ENCODE measurements at places on chromosomes 6 and 20.

GRCh38 chr6:89368999-89369398, 16.5 kb upstream of the UBE2J1 start:
- H3K4me3 ChIP-seq: no peak overlapping the region
- no peak overlapping the region for H3K27ac ChIP-seq
- no peaks in the 10 kb centered on the region for H3K27me3 ChIP-seq
- peaks cover 3% of the 10 kb centered on the region for H3K36me3 ChIP-seq

DNA sequence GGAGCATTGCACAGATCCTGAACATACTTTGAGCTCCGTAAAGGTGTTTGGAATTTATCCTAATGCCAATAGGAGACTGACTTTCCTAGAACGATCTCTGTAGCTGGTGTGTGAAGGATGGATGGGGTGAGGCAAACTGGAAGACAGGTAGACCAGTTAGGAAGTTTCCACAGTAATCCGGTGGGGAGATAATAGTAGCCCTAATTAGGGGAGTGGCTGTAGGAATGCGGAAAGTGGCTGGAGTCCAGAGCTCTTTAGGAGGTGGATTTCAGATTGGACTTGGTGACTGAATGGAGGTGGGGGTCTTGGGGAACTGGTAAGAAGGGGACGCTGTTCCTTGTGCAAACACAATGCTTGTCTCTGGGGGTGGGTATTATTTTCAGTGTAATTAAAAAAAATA, 146.3 kb downstream of the SOX4 start:
- no peak for DNase-seq
- no peaks in the 10 kb centered on the region for H3K27me3 ChIP-seq
- H3K27ac ChIP-seq: no peak overlapping the region
- no peaks in the 10 kb centered on the region for H3K36me3 ChIP-seq
- no peak overlapping the region for H3K4me3 ChIP-seq
- peaks cover 4% of the 10 kb centered on the region for H3K4me1 ChIP-seq

GRCh38 chr6:35139924-35140638, 1.1 kb downstream of the TCP11 start:
- no peak overlapping the region for H3K27ac ChIP-seq
- peaks cover 12% of the 10 kb centered on the region for H3K27me3 ChIP-seq
- no peak overlapping the region for H3K4me3 ChIP-seq
- peaks cover 5% of the 10 kb centered on the region for H3K4me1 ChIP-seq
- H3K36me3 ChIP-seq: no peaks in the 10 kb centered on the region
- peak; percentile 83 for DNase-seq

DNA sequence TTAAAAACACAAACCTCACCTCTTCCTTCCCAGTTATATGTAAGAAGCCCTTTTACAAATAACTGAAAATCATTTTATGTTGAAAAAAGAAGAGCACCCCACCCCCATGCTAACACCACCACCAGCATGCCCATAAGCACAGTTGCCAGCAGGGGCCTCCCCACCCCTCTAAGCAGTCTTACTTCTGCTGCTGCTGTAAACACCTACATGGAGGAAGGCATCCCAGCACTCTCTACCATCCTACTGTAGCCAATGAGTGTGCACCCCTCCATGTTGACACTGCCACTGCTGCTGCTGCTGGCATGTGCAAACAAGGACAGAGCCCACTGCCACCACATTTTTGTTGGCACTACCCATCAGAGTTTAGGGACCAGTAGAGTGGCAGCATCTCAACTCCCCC, 49.6 kb upstream of the PHIP start:
- DNase-seq: no peak
- H3K27ac ChIP-seq: no peak overlapping the region
- no peak overlapping the region for H3K4me3 ChIP-seq
- no peaks in the 10 kb centered on the region for H3K27me3 ChIP-seq
- H3K4me1 ChIP-seq: no peaks in the 10 kb centered on the region
- no peaks in the 10 kb centered on the region for H3K36me3 ChIP-seq

GRCh38 chr6:166775180-166775922, 148.3 kb upstream of the RPS6KA2 start:
- H3K4me1 ChIP-seq: no peaks in the 10 kb centered on the region
- H3K36me3 ChIP-seq: no peaks in the 10 kb centered on the region
- H3K27me3 ChIP-seq: peaks cover 23% of the 10 kb centered on the region
- H3K27ac ChIP-seq: no peak overlapping the region
- DNase-seq: peak; percentile 87

GRCh38 chr6:91281901-91282300, 695.0 kb upstream of the MAP3K7 start:
- no peak overlapping the region for H3K4me3 ChIP-seq
- DNase-seq: no peak
- no peaks in the 10 kb centered on the region for H3K4me1 ChIP-seq
- H3K27ac ChIP-seq: no peak overlapping the region
- no peaks in the 10 kb centered on the region for H3K36me3 ChIP-seq

- H3K4me3 ChIP-seq: no peak overlapping the region
- peaks cover 14% of the 10 kb centered on the region for H3K4me1 ChIP-seq
- H3K36me3 ChIP-seq: no peaks in the 10 kb centered on the region
- H3K27me3 ChIP-seq: no peaks in the 10 kb centered on the region
Observed at GRCh38 chr6:151026041-151026663, 160.7 kb downstream of the MTHFD1L start.

DNA sequence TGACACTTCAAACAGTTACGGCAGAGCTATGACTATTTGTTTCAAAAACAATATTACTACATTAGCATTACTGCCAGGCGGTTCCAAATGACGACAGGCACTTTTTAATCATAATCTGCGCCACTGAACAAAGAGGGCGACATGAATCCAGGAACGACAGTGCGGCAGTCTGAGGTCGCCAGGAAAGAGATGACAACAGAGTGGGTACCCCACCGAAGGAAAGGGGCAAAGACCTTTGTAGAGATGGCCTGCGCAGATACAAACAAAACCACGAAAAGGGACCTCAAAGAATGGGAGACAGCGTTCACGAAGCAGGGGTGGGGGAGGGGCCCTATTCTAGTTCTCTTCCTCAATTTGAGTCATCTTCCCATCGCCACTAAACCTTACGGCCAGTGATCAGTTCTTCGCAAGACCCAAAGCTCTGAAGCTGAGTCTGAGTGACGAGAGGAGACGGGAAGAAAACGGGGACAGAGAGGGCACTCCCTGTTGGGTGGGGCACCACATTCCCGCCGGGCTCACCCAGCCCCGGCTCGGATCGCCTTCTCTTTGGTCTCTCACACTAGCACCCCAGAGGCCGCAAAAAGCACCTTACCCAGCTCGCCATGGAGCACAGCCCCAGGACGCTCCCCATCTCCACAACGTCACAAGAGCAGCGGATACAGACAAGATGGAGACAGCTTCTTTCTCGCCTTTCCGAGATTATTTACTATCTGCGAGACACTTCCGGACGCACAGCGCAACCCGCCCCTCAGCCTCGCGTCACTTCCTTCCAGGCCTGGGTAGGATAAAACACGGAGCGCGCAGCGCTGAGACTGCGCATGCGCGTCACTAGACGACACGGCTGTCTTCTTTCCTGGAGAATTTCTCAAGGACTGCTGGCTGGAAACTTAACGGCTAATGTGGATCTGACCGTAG, at the start of gene SERINC1:
Gene SERINC1, minus strand, starts transcription at position 701 of the 915 bp plus-strand sequence. Its CDS starts 70 bp downstream, at position 631.
- no peaks in the 10 kb centered on the region for H3K27me3 ChIP-seq
- H3K36me3 ChIP-seq: peaks cover under 1% of the 10 kb centered on the region
- H3K4me3 ChIP-seq: peak within 1 kb of the TSS; percentile 100
- no peaks in the 10 kb centered on the region for H3K4me1 ChIP-seq
- peak; percentile 98 for DNase-seq

DNA sequence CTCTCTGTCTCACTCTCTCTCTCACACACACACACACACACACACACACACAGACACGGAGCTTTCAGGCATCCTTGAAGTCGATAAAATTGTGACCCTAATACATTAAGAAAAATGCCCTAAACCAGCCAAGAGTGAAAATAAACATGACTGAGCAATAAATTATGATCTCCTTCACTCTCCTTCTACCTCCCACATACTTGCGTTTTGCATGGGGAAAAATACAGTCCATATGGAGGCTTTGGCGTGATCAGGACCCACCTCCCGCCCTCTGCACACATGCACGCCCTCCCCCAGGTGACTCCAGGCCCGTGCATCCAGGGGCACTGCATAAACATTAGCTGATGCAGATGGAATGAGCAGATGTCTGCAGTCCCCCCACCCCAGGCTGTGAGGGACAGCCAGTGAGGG, 114.2 kb upstream of the JARID2 start:
- DNase-seq: no peak
- H3K4me1 ChIP-seq: no peaks in the 10 kb centered on the region
- H3K27ac ChIP-seq: no peak overlapping the region

- peaks cover 5% of the 10 kb centered on the region for H3K4me1 ChIP-seq
- no peak overlapping the region for H3K4me3 ChIP-seq
- H3K36me3 ChIP-seq: no peaks in the 10 kb centered on the region
Observed at GRCh38 chr20:45783656-45784294, 7.9 kb downstream of the WFDC3 start.

All from muscle of leg (tissue), 16 donors.